ENCODE measurements at places on chromosomes 13 and 19. TPM values are rescaled to one million over a fixed set of nuclear protein-coding genes. Genes with fewer than 3 reads are reported as not detected.

- no peak overlapping the region for H3K27ac ChIP-seq
- H3K4me1 ChIP-seq: no peaks in the 10 kb centered on the region
- H3K27me3 ChIP-seq: no peaks in the 10 kb centered on the region
- no peak for DNase-seq
- no peaks in the 10 kb centered on the region for H3K36me3 ChIP-seq
- H3K4me3 ChIP-seq: no peak overlapping the region
These were observed 54.4 kb downstream of the COL4A2 start for GRCh38 chr13:110361365-110361911.

DNA sequence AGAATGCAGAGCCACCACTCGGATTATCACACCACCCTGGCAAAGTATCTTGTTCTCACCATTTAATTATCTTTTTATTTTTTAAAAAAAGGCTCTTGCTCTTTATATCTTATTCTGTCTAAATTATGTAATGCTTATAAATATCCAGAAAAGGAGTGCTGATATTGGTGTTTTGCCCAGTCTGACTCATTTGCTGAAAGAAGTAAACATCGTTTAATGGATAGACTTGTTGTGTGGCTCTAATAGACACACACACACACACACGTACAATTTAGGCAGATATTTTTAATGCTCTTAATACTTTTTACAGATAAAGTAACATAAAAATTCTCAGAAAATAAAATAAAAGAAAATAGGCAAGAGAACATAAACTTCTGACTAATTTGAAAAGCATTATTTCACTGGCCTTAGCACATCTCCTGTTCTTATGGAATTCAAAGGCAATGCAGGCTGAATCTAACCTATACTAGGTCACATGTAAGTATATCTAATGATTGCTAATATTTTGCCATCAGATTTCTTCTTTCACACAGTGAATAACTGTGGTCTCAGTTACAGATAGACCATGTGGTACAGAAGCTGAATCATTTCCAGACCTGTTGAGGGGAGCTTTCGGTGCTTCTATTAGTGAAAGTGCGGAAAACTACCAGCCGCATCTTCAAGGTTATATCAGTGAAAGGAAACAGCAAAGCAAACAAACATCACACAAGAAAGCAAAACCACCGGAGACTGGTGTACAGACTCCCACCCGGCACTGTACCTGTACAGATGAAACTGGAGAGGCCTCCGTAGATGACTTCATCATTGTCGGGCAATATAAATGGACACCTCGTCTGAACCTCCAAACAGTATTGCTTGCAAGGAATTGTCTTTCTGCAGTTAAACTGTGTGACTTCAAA is 642.1 kb upstream of the ARGLU1 start:
- no peak for DNase-seq
- H3K36me3 ChIP-seq: no peaks in the 10 kb centered on the region
- H3K4me3 ChIP-seq: no peak overlapping the region

GRCh38 chr19:55391702-55392615 is 6.2 kb downstream of the RPL28 start:
- no peaks in the 10 kb centered on the region for H3K27me3 ChIP-seq
- H3K4me1 ChIP-seq: peaks cover 25% of the 10 kb centered on the region
- peaks cover 43% of the 10 kb centered on the region for H3K36me3 ChIP-seq
- DNase-seq: no peak

DNA sequence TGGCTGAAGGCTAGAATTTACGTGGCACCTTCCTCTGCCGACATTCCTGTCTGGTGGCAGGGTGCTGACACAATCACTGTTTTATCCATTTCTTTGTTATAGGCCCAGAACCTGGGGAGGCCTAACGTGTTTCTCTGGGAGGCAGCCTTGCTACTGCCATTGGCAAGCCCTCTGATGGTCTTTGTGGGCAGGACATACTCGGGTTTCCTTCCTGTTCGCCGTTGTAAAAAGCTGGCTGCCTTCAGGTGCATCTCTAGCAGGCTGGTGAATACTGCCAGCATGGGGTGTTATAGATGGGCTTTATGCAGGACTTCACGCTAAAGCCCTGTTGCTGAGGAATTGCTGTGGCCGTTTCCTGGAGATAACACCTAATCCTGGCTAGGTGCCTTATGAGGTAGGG is 28.1 kb downstream of the B3GLCT start:
- no peak overlapping the region for H3K4me3 ChIP-seq
- DNase-seq: no peak
- no peaks in the 10 kb centered on the region for H3K36me3 ChIP-seq

FUT6 gene
- polyA plus RNA-seq: not detected

JAK3 gene
- polyA plus RNA-seq: 44.6 TPM

- H3K27ac ChIP-seq: peak overlapping the region; percentile 33
- H3K27me3 ChIP-seq: no peaks in the 10 kb centered on the region
- DNase-seq: peak; percentile 51
- H3K4me3 ChIP-seq: peak overlapping the region; percentile 90
These were observed 536 bp downstream of the UBA2 start for GRCh38 chr19:34428549-34429285.
